ENCODE measurements at places on chromosomes 5 and 9.

DNA sequence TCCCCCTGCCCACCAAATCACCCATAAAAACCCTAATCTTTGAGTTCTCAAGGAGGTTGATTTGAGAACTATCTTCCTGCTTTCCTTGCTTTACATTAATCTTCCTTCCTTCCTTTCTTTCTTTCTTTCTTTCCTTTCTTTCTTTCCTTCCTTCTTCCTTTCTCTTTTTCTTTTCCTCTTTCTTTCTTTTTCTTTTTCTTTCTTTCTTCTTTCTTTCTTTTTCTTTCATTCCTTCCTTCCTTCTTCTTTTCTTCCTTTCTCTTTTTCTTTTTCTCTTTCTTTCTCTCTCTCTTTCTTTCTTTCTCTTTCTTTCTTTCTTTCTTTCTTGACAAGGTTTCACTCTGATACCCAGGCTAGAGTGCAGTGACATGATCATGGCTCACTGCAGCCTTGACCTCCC is 67.3 kb upstream of the CEMIP2 start:
- no peak for DNase-seq

DNA sequence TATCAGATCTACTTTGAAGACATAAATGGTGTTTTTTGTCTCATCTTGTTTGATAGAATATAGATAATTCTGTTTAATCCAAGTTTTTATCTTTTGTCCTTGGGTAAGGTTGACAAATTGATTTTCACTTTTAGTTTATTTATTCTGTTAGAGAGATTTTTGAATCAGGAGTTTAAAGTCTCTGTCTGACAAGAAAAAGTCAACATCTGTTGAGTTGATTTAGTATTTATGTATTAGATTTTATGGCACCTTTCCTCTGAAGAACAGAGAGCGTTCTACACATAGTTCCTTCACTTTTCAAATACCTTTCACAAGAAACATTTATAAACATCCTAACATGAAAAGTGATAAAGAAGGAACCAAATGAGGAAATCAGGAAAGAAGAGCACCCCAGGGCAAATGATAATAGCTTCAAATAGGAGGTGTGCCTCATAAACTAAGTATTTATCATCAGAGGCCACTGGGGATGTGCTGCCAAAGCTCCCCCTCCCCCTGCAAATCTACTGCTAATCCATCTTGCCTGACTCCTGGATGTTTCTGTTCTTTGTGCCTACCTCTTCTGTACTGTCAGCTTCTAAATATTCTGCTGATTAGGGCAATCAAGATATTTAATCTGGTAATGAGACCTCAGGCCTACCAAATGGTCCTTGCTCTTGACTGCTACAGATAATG is 457.7 kb upstream of the CHD1 start:
- no peak for DNase-seq

GRCh38 chr5:87137283-87137682 is 130.4 kb upstream of the RASA1 start:
- no peak for DNase-seq

DNA sequence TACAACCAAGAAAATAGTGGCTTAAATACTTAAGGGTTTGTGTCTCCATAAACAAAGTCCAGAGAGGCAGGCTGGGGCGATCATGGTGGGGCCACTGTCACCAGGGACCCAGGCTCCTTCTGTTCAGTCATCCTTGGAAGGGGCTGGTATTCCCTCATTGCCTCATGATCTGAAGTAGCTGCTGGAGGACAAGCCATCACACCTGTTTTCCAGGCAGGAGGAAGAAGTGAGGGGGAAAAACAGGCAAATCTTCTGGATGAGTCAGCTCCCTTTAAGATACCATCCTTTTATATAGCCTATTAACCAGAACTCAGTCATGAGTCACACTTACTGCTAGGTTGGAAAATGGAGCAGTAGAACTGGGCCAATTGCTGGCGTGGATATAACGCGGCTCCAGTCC is 92.3 kb downstream of the DAP start:
- DNase-seq, result no peak

DNA sequence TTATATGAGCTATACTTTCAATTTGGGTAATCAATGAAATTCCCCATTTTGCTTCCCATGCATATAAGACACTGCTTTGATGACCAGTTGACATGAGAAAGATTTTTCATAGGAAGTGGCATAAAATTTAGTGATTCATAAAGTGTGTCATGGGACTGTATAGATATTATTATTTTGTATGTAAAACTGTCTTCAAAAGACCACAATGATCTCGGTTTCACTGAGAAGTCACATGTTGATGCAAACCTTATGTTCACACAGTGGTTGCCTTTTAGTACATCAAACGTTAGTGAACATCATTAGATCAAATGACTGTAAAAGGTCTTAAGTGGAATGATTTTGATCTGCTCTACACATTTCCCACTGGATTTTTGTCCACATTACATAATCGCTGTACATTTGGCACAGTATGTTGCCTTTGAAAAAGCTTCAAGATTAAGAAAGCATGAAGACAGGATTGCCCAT is 349.2 kb upstream of the MEF2C start:
- DNase-seq, result no peak

DNA sequence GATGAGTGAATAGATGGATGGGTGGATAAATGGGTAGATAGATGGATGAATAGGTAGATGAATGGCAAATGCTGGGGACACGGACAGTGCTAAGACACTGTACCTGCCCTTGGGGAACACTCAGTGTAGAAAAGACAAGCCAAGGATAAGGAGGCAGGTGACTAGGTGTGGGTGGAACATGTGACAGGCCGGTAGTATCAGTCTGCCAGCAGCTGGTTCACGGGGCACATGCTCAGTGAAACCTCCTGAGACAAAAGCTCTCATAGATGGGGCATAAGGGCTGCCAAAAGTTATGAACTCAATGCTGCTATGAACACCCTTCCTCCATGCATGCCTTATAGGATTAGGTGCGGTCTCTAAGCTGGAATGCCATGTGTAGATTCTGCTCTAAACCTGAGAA is 71.0 kb downstream of the C5orf15 start:
- no peak for DNase-seq

DNA sequence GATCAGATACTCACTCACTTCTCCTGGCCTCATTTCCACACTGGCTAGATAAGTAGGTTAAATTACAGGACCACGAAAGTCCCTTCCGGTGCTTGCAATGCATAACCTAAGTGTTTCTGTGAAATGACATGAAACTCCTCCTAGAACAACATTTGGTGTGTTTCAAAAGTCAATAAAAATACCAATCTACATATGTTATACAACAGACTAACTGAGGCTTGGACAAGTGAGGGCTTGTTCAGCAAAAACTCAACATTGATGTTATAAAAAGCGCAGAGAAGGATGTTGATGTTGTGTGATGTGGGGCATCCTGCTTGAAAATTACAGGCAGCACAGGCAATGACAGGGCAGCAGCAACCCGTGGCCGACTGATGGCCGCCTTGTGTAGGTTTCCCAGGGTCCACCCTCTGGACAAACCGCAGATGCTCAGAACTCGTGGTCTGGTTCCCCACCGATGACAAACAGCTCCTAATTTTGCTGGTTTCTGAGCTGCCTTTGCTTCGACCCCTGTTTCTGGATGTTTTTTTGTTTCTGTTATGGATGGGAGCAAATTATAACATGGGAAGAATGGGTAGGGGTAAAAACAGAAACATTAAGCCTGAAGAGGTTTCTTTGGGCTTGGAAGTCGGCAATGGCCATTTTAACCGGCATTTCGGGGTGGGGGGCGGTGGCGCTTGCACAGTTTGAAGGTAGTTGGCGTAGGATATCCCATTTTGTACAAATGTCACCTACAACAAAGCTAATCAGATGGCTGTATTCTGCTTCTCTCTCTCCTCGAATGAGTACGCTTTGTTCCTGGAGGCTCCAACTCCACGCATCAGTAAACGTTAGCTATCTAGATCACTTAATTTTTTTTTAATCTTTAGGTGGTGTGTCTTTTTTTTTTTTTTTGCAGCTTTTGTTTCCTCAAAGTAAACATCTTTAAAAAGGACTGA is 116.1 kb downstream of the PDZD2 start:
- DNase-seq, result no peak

- no peak for DNase-seq
Observed at GRCh38 chr9:69078581-69078980, 43.0 kb downstream of the FXN start.

GRCh38 chr5:154590093-154590724 is 112.2 kb upstream of the HAND1 start:
- no peak for DNase-seq

DNA sequence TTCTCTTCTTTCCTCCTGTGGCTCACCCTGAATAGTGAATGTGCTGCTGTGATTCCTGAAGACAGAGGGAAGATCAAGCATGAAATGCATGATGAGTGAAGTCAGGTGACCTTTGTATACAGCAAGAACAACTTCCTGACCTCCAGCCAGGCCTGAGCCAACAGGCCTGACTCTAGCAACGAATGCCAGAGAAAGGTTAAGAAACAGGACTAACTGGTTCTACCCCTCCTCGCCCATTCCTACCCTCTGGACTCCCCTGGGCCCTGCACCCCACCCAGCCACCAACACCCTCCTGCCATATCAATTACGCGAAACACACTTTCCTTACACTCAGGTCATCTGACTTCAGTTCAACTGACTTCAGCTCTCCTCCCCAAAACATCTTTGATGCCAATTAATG is 4.9 kb downstream of the SUSD1 start:
- no peak for DNase-seq

GRCh38 chr5:150307617-150308426 is 5.1 kb upstream of the ARSI start:
- DNase-seq, result no peak

GRCh38 chr9:93663877-93664548 is 87.6 kb downstream of the PHF2 start:
- DNase-seq, result no peak

DNA sequence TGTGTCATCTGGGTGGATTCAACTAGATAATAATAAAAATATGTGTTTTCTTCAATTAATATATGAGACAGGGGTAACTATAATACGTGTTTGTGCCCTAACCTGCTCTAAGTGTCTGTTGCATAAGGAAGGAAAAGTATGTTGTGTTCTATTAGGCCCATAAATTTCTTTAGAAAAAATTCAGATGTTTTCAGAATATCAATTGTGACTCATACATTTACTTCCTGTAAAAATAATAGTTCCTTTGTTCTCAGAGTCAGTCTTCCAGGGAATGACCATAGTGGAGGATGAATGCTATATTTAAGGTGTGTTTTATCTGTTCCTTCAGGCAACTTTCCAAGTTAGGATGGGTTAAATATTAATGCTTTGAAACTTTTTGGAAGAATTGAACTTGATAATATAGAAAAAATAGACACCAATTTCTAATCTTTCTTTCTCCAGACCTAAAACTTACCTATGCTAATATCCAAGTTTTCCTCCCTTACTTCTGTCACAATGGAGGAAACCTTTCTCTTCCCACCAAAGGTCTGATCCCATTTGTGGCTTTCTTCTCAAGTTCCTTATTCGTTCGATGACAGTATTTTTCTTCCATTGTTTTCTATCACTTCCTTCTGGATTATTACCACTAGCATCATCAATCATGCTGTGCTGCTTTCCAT is 49.9 kb downstream of the ISL1 start:
- DNase-seq, result no peak

GRCh38 chr5:27038476-27038875 is at the start of gene CDH9:
Gene CDH9 (minus strand): TSS chr5:27038586. CDS start chr5:26988333, 50,253 bp downstream.
- DNase-seq, result no peak

GRCh38 chr5:83485842-83486241 is 14.3 kb downstream of the VCAN start:
- no peak for DNase-seq

DNA sequence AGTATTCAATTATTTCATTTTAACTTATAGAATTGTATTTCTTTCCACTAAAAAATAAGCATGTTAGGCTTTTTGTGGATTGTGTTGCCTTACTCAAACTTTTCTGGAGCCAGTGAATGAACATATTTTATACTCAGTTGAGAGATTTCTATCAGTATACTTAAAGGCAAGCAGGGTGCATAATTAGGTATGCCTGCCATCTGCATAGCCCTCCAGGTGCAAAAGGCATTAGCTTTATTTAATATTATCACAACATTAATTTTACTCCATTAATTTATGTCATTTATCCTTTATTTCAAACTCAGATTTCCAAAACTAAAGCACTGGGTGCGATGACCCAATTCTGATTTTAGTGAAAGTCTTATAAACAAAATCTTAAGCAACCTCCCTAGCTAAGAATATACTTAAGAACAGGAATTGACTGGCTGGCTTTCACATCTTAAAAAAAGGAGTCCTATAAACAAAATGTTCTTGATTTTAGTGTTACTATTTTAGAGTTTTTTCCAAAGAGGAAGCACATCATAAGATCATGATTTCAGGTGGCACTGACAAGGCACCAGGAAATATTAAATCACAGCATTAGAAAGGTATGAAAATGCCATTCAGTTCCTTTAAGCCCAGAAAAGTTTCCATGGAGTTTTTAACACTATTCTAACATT is 178.4 kb downstream of the MPDZ start:
- no peak for DNase-seq

GRCh38 chr9:80554301-80554700 is 982.5 kb downstream of the TLE4 start:
- DNase-seq, result no peak

DNA sequence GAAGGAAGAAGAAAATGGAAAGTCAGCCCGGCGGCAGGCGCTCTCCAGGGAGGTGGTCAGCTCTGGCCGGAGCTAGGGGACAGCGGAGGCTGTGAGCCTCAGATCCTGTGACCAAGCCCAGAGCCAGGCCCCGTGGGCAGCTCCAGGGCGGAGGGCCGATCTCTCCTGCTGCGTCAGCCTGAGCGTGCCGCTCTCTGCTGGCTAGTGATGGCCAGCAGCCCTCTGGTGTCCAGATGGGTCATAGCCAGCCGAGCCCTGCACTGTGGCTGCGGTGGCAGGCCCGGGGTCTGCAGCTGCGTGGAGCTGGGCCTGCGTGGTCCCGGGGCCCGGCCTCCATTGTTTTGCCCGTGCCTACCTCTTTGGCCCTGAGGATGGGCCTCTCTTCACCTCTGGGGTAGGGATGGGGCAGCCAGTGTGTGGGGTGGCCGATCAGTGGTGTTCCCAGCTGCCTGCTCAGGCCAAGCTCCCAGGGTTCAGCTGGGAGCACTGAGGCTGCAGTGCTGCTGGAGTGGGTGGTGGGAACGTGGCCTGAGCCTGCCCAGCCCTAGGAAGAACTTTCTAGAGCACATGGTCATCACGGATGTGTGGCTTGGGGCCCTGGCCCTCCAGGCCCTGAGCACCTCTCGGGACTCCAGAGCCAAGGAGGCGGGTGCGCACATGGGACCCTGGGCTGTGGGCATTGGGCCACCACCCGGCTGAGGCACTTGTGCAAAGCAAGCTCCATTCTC is 17.1 kb upstream of the NRARP start:
- DNase-seq, result no peak

- no peak for DNase-seq
Observed at GRCh38 chr9:109011231-109011671, 2.0 kb downstream of the CTNNAL1 start.

DNA sequence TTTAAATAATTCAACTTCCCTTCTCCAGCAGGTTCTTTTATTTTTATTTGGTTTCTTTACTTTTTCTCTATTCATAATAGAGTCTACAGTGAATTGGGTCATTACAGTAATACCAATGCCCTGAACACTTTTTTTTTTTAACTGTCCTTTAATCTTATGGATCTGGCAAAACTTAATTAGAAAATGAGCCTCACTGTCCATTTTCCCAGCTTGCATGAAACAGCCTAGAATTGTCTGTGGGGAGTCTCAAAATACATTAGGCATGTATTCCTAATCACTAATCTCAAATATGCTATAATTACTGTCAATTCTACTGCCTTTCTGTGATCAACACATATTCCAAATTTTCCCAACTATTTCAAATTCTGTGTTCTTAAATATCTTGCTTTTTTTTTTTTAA is 406.8 kb downstream of the ANXA1 start:
- no peak for DNase-seq

- DNase-seq, result no peak
Observed at GRCh38 chr9:129227843-129228189, 49.8 kb upstream of the IER5L start.

GRCh38 chr5:180613188-180613813 is 22.0 kb upstream of the SCGB3A1 start:
- no peak for DNase-seq

All from NCI-H187 treated with DMSO at 0.1 percent for 48 hours (cell line).